ENCODE measurements at places on chromosomes 13 and 19.
A peak's percentile ranks its signal among the peaks of the same experiment; 100 is the strongest.

DNA sequence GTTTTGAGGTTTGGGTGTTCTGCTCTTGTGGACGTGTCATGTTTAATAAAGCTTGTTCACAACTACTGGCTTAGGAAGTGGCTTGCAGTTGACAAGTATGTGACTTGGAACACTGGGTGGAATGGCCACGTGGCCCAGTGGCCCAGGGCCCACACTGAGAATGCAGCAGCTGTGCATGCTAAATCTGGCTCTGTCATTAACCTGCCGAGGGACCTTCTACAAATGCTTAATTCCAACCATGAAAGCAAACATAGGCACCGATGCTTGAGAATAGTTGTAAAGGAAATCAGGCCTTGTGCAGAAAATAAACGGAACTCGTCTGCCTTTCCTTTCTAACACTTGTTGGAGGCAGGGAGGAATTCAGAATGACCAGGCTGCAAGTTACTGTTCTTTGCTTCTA, 11.6 kb upstream of the CLDN10 start:
- DNase-seq, result no peak

GRCh38 chr13:45196622-45197021, 4.2 kb downstream of the KCTD4 start:
- peak; percentile 3 for DNase-seq

- DNase-seq, result no peak
These were observed 9.3 kb downstream of the RPS9 start for GRCh38 chr19:54209811-54210494.

GRCh38 chr19:47419789-47420188, 462 bp upstream of the MEIS3 start:
- no peak for DNase-seq

DNA sequence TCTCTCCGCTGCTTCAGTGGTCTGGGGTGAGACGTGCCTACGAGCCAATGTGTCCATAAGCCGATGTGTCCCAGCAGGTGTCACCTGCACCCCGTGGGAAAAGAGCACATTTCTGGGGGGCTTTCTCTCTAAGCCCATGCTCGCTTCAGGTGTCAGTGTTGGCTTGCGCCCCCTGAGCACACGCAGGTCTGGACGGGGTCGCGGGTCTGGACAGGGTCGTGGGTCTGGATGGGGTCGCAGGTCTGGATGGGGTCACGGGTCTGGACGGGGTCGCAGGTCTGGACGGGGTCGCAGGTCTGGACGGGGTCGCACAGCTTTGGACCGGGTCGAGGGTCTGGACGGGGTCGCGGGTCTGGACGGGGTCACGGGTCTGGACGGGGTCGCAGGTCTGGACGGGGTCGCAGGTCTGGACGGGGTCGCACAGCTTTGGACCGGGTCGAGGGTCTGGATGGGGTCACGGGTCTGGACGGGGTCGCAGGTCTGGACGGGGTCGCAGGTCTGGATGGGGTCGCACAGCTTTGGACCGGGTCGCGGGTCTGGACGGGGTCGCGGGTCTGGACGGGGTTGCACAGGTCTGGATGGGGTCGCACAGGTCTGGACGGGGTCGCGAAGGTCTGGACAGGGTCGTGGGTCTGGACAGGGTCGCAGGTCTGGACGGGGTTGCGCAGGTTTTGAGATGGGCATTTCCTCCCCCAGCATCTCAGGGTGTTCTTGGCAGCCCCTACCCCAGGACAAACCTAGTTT, 24.5 kb upstream of the TFDP1 start:
- DNase-seq, result no peak

DNA sequence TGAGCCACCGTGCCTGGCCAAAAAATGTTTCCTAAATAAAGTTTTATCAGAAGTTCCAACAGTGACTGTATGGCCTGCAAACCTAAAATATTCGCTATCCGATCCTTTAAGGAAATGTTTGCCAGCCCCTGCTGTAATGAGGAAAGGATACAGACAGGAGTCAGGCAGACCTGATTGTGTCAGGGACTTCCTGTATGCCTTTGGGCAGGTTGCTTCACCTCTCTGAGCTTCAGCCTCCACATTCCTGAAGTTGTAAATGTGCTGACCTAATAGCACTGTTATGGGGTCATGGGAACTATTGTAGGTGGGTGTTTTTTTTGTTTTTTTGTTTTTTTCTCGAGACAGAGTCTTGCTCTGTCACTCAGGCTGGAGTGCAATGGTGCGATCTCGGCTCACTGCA, 6.2 kb downstream of the ABHD8 start:
- DNase-seq, result no peak

DNA sequence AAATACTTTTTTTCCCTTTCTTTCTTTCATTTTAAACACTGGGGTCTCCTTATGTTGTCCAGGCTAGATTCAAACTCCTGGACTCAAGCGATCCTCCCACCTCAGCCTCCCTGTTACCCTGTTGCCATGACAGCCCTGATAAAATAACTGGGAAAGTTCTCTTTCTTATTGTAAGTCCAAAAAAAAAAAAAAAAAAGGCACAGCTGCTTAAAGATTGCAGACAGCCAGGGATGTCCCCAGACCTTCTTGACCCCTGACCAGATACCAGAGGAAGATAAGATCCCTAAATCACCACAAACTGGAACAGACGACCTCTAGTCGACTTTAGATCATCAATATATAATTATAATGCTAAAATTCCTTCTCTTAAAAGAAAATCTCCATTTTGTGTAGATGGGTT, 1.1 kb upstream of the MVB12A start:
- no peak for DNase-seq

DNA sequence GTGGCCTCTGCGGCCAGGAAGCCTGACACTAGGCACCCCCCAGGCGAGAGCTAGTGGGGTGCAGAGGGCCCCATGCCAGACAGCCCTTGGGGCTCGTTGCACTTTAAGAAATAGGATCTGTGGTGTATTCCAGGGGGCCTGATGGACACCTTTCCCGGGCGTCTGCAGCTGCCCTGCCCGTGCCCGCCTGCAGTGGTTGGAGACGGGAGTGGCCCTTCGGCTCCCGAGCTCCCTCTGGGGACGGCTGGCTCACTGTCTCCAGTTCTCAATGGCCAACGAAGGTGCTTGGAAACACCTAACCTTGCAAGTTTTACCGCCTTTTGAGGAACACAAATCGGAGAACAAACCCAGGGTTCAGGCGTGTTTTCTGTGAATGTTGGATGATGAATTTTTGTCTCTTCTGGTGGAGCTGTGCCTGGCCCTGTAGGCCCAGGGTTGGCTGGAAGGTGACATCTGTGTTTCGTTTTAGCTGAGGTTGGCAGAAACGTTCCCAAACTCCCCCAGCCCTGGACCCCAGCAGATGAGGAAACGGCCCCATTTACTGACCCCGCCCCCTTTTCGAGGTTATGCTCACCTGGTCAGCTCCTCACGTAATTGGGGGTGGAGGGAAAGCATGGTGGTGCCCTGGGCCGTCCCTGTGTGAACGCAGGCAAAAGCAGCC, 17.4 kb upstream of the NPAS1 start:
- DNase-seq, result no peak

DNA sequence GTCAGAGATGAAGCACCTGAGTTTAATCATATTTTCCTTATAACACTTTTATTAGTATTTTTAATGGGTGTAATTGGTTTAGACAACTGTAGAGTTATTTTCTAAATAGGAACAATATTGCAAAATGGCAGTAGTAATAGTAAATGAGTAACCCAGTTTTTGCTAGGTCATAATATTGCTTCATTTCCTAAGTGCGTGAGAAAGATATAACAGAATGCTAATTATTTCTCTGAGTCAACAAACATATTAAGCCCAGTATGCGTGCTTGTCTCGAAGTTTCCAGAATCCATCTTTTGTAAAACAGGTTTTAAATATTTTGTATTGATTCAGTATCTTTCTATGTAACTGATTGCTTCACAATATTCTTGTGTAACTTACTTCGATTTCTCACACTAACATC, 315.3 kb downstream of the MYO16 start:
- no peak for DNase-seq

- no peak for DNase-seq
These were observed 816 bp downstream of the SPRED3 start for GRCh38 chr19:38389101-38389925.

- DNase-seq, result no peak
These were observed 1501.6 kb upstream of the MIR17HG start for GRCh38 chr13:89845874-89846273.

GRCh38 chr19:48403606-48404005, 10.1 kb downstream of the GRIN2D start:
- peak; percentile 80 for DNase-seq

DNA sequence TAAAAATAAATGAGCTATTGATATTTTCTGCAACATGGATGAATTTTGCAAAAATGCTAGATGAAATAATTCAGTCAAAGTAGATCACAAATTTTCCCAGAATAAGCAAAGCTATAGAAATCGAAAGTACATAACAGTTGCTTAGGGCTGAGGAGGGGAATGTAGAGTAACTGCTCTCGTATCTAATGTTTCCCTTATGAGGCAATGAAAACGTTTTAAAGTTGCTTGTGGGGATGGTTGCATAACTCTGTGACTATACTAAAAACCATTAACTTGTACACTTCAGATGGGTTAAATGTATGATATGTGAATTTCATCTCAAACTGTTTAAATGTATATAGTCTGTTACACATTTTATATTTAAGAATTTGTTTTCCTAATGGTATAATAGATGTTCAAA, 231.7 kb downstream of the GGACT start:
- DNase-seq, result no peak

GRCh38 chr13:83691966-83692365, 190.3 kb downstream of the SLITRK1 start:
- no peak for DNase-seq

DNA sequence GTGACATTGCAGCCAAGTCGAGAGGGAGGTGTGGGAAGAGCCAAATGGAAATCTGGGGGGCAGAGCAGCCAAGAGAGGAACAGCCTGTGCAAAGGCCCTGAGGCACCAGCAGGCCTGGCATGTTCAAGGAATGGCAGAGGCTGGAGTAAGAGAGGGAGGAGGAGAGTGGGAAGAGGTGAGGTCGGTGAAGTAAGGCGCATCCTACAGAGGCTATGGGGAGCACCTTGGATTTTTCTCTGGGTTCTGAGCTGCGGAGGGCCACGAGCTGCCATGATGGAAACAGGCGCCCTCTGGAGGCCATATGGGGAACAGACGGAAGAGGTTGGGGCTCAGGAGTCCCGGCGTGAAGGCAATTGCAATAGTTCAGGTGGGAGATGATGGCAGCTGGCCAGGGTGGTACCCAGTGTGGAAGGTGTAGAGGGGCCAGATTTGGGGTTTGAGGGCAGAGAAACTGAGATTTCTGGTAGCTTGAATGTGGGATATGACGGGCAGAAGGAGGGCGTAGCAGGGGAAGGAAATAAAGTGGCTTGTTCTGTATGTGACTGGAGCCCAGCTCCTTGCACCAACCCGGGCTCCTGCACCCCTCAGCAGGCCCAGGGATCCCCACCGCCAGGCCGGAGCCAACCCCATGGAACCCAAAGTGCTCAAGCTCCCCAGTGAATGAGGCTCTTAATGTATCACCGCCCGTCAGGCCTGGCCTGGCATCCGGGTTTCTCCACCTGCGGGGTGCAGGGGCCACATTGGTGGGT, 20.5 kb upstream of the STRN4 start:
- DNase-seq, result peak; percentile 68

DNA sequence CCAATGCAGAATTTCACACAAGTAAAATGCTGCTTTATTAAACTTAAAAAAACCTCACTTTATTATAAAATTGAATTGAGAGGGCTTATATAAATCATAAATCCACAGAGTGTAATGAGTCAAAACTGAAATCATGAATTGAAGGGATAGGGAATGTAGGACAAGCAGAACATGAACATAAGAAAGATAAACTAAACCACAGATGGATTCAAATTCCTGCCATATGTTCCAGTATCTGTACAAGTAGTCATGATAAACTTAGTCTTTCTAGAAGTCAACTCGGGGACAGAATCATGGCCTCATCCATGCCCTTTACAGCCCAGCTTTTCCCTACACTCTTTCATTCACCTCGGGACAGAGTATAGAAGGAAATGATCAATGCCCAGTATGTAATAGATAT, 16.6 kb downstream of the LMO7 start:
- DNase-seq, result no peak

DNA sequence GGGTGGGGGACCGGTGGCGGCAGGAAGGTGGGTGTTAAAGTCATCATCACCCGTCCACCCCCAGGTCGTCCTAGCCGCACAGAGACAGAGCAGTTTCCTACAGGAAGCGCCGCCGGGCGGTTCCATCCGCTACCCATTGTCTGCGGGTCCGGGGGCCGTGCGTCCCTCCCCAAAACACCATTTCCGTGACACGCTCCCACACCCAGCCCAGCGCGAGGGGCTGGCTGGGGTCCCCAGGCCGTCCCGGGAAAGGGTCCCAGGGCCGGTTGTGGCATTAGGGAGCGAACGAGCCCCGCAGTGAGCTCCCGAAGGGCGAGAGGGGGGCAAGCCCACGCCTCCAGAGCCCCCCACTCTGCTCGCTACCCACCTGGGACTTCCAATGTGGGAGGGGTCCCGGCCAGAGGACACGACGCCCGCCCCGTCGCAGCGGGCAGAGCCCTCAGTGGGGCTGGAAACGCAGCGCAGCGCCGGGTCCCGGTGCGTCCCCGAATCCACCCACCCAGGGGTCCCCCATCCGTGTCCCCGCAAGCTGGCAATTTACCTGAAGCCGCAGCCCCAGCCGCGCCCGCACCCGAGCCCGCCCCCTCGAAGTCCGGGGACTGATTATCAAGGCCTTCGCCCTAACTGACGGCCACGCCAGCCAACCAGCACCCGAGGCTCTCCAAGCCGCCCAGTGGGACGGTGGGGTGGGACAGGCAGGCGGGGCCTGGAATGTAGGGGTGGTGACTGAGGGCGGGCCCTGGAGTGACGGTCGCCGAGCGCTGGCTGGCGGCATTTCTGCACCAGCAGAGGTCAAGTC, at the start of gene KANK3:
Gene KANK3, minus strand, starts transcription at position 579 of the 799 bp plus-strand sequence. CDS start 5,434 bp downstream, outside the sequence.
- DNase-seq, result peak; percentile 97

GRCh38 chr19:16017138-16017490, 59.2 kb upstream of the TPM4 start:
- DNase-seq, result no peak

- peak; percentile 13 for DNase-seq
These were observed 475 bp downstream of the MRPL57 start for GRCh38 chr13:21176982-21177284.

- DNase-seq, result no peak
These were observed 31.7 kb downstream of the TRPM4 start for GRCh38 chr19:49189259-49189658.

- DNase-seq, result peak; percentile 42
These were observed 130.8 kb downstream of the KL start for GRCh38 chr13:33146843-33147611.

DNA sequence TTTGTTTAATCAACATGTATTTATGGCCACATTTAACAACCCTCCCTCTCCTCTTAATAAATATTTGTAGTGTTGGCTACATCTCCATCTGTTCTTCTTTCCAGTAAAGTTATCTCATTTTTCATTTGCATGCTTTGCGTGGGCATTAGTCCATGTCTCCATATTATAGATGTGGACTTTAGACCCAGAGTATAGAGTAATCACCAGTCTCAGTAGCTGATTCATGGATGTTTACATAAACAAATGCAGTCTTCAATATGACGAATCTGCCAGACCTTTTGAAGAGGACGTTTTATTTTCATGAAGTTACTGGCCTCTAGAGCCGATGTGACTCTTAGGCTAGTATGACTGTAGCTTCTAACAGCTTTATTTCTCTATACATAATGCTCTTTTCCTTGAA, 1546.2 kb downstream of the OLFM4 start:
- DNase-seq, result no peak

Data from GM19239 (cell line).